ENCODE measurements at places on chromosomes 7 and 10.

- DNase-seq, result no peak
Observed at GRCh38 chr10:104501864-104502579, 139.1 kb upstream of the SORCS3 start.

GRCh38 chr10:22651276-22651980 is 63.0 kb downstream of the PIP4K2A start:
- DNase-seq, result peak; percentile 55

GRCh38 chr7:33671531-33672262 is 233.6 kb upstream of the BMPER start:
- no peak for DNase-seq

- no peak for DNase-seq
Observed at GRCh38 chr7:15674586-15674985, 11.9 kb downstream of the MEOX2 start.

GRCh38 chr7:6432781-6433180 is 15.0 kb downstream of the DAGLB start:
- no peak for DNase-seq

DNA sequence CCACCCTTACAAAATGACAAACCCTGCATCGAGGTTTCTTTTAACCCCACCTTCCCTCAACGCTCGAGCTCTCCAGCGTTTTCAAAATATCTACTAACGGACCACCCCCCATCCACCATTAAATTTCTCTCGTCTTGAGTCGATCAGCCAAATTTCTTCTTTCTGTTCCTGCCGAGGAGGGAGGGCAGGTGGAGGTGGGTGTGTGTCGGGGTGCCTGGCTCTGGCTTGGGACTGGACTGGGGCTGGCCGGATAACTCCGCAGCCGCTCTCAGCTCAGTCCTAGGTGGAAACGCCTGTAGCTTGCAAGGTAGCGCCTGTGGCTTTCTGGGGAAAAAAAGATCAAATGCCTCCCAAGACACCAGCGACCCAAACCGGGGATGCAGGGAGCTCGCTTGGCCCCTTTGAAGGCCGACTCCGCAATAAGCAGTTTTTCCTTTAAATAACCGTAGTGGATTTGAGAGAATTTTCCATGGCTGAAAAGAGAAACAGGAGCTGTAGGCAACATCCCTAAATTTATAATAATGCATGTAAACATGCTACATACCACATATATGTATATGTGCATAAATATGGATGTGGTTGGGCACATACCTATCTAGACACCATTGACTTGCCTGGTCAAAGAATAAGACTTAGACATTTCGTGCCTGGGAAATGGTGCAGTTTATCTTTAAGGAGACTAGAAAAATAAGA is 1.9 kb upstream of the TMEM178B start:
- no peak for DNase-seq

DNA sequence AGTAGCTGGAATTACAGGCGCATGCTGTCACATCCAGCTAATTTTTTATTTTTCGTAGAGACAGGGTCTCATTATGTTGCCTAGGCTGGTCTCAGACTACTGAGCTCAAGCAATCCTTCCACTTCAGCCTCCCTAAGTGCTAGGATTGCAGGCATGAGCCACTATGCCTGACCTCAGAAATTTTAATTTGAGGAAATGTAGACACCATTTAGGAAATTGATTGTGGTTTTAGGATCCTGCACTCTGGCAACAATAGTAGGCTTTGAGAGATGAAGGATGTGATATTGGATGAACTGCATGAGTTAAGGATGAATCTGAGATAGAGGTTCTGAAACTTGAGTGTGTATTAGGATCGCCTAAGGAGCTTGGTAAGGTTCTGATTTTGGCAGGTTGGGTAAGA is 66.5 kb downstream of the PPP1R9A start:
- DNase-seq, result no peak

GRCh38 chr7:101238226-101239182 is 902 bp upstream of the CLDN15 start:
- no peak for DNase-seq

GRCh38 chr7:18019555-18019954 is 8.1 kb downstream of the PRPS1L1 start:
- no peak for DNase-seq

GRCh38 chr10:8130973-8131911 is 76.8 kb downstream of the GATA3 start:
- DNase-seq, result peak; percentile 91

DNA sequence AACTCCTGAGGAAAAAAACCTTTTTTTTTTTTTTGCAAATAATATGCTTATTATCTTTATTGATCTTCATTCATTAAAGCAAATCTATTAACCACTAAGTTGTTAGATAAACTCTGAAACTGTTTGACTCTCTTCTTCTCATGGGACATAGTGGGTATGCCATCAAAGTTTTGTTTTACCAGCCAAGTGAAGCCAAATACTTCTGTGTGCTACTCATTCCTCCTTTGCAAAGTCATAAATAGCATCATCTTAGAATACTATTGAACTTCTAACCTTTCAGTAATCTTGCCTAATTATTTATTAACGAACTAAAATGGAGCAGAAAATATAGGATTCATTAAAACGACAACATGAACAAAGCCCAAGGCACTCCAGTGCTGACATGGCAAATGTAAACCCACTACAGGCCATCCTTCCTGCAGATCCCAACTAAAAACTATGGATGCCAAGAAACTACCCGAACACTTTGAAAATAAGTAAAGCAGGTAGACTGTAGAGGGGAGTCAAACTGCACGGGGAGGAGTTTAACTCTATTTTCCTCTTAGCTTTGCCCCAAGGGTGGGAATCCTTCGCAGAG is 61.2 kb upstream of the ODAD2 start:
- no peak for DNase-seq

DNA sequence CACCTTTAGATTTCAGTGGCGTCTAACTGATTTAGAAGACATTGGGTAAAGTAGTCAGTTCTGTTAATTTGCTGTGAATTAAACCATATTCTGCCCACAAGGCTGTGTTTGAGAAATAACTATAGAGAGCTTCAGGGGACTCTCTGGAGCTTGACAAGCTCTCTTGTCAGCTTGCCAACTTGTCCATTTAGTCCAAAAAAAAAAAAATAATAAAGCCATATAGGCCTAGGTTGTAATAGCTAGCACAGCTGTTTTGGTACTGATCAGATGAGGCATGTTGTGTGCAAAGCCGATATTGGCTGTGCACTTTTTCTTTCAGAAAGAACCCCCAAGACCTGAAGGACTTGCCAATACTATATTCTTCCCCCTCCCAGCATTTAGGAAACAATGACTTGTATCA is 20.2 kb upstream of the ZNF282 start:
- DNase-seq, result no peak

GRCh38 chr10:77011874-77012811 is 625.5 kb downstream of the KCNMA1 start:
- no peak for DNase-seq

GRCh38 chr10:8463853-8464252 is 409.4 kb downstream of the GATA3 start:
- DNase-seq, result no peak

GRCh38 chr10:4041635-4042034 is 256.6 kb upstream of the KLF6 start:
- no peak for DNase-seq

GRCh38 chr10:66927251-66927935 is 1.6 kb downstream of the LRRTM3 start:
- no peak for DNase-seq

- peak; percentile 11 for DNase-seq
Observed at GRCh38 chr10:44261710-44262455, 123.0 kb downstream of the CXCL12 start.

- no peak for DNase-seq
Observed at GRCh38 chr7:115708013-115708341, 322.6 kb downstream of the TFEC start.

DNA sequence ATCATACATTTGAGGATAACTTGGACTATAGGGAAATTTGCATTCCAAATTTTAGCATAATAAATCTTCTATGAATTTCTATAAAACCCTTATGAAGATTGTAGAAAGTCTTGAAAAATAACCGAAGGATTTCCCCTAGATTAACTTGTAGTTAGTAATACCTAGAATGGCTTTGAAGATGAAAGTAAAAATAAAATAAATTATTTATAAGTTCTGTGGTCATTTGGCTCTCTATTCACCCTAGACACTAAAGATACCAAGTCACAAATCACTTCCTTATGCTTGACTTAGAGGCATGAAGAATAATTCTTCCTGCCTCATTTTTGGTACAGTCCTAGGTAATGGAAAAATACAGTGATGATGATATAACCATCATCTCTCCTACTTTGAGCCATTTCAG is 79.3 kb downstream of the CSTF2T start:
- DNase-seq, result no peak

DNA sequence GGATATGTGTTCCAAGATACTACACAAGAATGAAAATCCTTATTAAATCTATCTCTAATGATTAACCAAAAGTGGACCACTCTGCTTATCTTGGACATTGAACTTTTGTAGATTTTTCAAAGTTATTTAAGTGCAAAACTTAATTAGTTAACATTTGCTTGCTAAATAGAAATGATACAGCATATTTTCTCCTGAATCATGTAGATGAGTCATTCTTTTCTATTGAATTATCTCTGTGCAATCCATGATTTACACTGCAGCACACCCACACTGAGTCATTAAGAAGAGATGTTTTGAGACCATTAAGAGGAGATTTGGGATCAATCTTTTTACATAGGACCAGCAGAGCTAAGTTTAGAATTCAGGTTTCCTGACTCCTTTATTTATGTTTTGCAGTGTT is 6.6 kb upstream of the ABCC2 start:
- DNase-seq, result peak; percentile 18

DNA sequence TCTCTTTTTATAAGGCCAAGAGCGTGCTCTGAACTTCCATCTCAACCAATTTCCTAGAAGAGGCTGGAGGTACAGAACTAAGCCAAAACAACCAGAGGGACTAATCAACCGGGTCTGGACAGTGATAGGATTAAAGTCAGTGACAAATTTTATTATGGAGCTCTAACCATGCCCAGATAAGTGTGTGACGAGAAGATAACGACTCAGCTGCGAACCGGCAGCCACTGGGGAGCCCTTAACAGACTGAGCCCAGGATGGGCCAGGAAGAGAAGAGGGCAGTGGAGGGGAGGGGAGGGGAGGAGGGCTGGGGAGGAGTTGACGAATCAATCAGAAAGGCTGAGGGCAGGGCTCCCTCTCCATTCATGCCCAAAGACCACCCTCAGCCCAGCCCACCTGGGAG is 119.9 kb downstream of the PLXNA4 start:
- no peak for DNase-seq

DNA sequence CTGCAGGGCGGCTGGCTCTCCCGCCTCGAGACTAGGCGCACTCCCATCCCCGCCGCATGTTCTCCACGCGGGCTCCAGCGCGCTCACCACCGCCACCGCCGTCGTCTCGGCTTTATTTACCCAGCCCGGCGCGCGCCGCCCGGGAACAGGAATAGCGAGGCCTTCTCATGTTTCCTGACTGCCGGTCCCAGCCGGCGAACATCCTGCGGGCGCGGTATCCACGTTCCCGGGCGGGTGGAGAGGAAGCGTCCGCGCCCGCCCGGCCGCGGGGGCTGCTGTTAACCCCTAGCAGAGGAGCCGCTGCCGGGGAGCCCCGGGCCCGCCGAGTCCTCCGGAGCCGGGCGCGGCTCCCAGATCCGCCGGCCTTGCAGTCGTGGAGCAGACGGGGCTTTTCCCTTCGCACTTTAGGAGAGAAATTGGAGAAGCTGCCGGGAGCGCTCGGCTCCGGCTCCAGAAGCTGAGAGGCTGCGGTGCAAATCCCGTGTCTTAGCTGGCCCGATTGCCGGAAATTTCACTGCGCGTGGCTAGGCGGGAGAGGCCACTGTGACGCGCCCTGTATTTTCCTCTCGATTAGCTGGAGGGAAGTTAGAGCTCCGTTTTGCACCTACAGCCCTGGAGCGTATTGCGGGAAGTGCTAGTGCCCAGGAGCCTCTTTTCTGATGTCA is at the start of gene MKX:
Gene MKX (minus strand): TSS at position 88 of the 665 bp plus-strand sequence. CDS start 2,404 bp downstream, outside the sequence.
- DNase-seq, result no peak

DNA sequence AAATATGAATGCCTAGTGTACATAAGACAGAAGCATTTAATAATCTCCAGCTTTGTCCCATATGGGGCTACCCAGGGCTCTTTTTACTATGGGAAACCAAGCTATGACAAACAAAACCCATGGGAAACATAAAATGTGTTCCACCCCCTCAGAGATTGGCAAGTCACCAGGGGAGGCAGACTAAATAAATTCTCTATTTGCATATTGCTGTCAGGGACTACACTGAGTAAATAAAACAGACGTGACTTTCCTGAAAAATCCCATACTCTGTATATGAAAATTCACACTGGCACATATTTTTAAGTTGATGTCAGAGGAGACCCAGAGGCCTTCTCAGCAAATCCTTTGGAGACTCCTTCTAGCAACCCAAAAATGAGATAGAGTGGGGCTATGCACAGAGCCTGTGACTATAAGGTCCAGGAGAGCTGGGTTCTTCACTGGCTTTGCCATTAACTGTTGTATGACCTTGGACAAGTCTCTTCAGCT is 44.0 kb upstream of the HPSE2 start:
- no peak for DNase-seq

GRCh38 chr10:29068302-29068701 is 220.6 kb upstream of the LYZL1 start:
- DNase-seq, result no peak

DNA sequence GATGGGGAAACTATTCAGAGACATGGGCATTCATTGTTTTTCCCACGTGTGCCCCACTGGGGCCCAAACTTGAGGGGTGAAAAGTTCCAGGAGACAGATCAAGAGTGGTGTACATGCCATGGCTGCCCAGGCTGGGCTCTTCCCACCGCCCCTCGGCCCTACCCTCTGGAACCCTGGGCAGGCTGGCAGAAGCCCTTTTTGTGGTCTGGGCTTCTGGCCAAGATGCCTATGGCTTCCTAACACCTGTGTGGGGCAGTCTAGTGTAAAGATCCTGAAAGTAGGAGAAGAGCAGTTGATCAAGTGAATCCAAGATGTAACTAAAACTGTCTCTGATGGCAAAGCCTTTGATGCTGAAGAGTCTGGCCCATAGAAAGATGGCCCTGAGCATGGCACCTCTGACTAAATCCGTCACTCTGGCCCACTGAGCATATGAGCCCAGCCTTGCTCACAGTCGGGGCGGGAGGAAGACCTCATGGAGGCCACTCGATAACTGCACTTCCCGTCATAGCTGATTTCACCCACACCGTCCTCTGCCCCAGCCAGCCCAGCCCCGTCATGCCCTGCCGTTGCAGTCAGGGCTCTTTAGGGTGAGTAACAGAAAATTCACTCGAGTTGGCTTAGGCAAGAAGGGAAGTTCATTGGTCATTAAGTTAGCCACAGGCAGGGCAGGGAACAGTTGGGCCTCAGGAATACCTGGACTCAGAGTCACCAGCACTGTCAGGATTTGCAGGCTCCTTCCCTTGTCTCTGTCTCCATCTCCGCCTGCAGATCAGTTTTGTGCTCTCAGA is 37.9 kb upstream of the MTPAP start:
- DNase-seq, result no peak

GRCh38 chr7:84081973-84082522 is 112.5 kb downstream of the SEMA3A start:
- no peak for DNase-seq

- DNase-seq, result no peak
Observed at GRCh38 chr10:77888356-77888703, 38.2 kb downstream of the DLG5 start.

All from activated CD4-positive, alpha-beta T cell treated with anti-CD3 and anti-CD28 coated beads, Interleukin-2, Interleukin-6, amounts not matched to agents 100 ng/mL and 50 ng/mL, durations not matched to agents 16 hours and 8 hours (primary cell).